Stomach (tissue), 19 donors: ENCODE measurements at places on chromosomes 5 and 9. TPM values are rescaled to one million over a fixed set of nuclear protein-coding genes. Genes with fewer than 3 reads are reported as not detected.

- DNase-seq: peak; percentile 74
Observed at GRCh38 chr5:38208782-38209378, 49.5 kb upstream of the EGFLAM start.

GRCh38 chr5:45643056-45643455, 53.1 kb downstream of the HCN1 start:
- no peak for DNase-seq

- DNase-seq: no peak
Observed at GRCh38 chr5:133469252-133469651, 143.1 kb downstream of the FSTL4 start.

The ENTREP1 gene
- 15.3 TPM for polyA plus RNA-seq

The TBC1D2 gene
- polyA plus RNA-seq: 6.4 TPM
